Aorta (tissue), 5 donors: ENCODE measurements at places on chromosomes 5 and 9.

- DNase-seq: no peak
These were observed 188.8 kb downstream of the FBN2 start for GRCh38 chr5:128349044-128349858.

- DNase-seq: no peak
These were observed 159.1 kb upstream of the PPP2R2B start for GRCh38 chr5:147037515-147038205.

GRCh38 chr9:33619666-33620404, 95.8 kb downstream of the ANKRD18B start:
- no peak for DNase-seq

DNA sequence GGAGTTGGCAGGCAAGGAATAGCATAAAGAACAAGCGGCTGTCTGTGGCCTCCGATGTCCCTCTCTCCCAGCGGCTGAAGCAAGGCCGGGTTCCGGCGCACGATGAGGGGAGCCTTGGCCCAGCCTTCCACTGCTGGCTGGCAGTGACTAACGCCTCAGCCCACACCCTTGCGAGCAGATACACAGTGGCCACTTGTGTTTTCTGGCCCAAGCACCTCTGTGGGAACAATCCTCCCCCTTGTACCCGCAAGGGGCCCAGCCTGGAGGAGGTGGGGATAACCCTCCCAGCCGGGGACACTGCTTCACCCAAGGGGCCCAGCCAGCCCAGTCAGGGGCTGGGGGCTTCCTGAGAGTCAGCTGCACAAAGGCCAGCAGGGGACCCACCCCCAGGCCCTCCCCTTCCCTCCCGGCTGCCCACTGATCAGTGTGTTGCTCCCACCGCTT, 23.2 kb downstream of the STK10 start:
- no peak for DNase-seq

DNA sequence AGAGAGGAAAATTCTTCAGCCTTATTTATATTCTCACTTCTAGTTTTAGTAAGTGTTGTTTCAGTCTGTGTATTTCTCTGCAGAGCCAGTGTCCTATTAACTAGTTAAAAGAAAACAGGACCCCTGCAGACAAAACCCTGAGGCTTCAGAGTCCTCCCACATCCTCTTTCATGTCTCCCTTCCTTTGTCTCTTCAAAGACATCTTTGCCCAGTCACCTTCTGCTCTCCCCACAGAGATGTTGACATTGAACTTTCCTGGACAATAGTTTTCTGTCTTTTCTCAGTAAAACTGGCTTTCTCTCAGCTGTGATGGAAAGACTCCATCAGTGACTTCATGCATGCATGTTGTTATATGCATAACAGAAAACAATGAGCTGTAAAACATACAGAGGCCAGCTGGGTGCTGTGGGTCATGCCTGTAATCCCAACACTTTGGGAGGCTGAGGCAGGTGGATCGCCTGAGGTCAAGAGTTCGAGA, 20.2 kb downstream of the GRAMD2B start:
- DNase-seq: no peak

GRCh38 chr9:98218562-98219363, 26.3 kb upstream of the CORO2A start:
- no peak for DNase-seq

GRCh38 chr5:64518793-64519192, 13.0 kb downstream of the RGS7BP start:
- no peak for DNase-seq

DNA sequence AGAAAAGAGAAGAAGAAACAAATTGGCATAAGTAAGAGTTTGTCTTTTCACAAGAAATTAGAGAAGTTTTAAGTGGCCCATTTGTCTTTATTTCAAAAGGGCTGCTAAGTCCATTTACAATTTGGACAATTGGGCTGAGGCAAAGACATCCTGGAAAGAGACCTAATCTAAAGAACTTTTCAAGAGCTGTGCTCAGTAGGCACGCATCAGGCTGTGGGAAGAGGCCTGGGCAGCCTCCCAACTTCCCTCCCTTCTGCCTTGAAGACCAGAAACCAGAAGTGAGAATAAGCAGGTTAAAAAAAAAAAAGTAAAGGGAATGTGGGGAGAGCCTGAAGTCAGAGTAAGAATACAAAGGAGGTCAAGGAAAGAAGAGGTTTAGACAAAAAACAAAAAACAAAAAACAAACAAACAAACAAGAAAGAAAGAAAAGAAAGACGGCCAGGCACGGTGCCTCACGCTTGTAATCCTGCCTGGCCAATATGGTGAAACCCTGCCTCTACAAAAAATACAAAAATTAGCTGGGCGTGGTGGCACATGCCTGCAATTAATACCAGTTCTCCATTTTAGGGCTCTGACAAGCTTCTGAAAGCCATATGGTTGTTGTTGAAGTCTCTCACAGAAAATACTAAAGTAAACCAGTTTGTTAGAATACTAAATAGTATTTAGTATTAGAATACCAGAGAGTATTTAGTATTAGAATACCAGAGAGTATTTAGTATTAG, 48.0 kb upstream of the CEP78 start:
- DNase-seq: peak; percentile 65

- no peak for DNase-seq
These were observed 270.7 kb upstream of the ELAVL2 start for GRCh38 chr9:24096756-24097155.
